Nephron progenitor cell (in vitro differentiated cells): ENCODE measurements at places on chromosomes 13 and 19.

DNA sequence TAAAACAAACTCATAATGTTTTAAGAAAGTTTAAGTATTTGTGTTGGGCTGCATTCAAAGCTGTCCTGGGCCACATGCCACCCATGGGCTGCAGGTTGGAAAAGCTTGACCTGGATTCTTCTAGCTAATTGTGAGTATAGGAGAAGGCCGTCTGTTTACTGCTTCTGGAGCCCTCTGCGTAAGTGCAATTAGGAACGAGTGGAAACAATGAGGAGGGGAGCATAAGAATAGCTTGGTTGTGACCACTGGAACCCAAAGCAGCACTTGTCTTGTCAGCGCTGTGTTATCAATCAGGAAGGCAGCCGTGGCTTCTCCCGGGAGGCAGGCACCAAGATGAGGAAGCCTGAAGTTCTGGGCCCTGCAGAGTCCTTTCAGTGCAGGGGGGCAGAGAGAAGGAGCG, 110.4 kb upstream of the MBNL2 start:
- DNase-seq = no peak

GRCh38 chr19:4524808-4525562, 6.7 kb upstream of the PLIN4 start:
- DNase-seq = peak; percentile 80

- DNase-seq = no peak
These were observed 68.5 kb downstream of the FLT1 start for GRCh38 chr13:28426381-28426780.

- no peak for DNase-seq
These were observed 6.8 kb upstream of the RGL3 start for GRCh38 chr19:11425719-11426457.

- DNase-seq = peak; percentile 65
These were observed 16.5 kb upstream of the CACTIN start for GRCh38 chr19:3642987-3643673.

- no peak for DNase-seq
These were observed 37.6 kb downstream of the KCTD12 start for GRCh38 chr13:76848596-76848995.

DNA sequence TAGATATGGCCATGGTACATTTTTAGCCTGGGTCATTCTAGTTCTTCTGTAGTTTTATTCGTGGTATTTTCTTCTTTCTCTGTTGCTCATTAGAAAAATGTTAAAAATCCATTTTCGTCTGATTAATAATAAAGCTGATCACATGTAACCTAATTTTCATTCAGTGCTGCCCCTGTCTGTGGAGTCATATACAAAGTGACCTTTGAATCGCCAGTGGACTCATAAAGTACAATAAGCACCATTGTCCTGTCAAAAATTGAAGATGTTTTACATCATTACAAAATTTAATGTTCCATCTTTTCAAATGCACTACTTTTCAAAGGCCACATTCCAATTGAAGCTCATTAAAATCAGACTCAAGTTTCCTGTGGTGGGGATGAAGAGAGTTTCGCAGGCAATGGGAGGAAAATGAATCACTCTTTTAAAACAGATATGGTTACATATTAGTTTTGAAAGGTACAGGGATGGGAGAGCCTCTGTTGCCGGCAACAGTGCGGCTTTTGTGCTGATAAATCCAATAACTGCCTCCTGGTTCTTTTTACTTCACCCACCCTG, 205.4 kb downstream of the ZNF536 start:
- no peak for DNase-seq

GRCh38 chr19:38867171-38867780, 10.8 kb downstream of the RINL start:
- no peak for DNase-seq

DNA sequence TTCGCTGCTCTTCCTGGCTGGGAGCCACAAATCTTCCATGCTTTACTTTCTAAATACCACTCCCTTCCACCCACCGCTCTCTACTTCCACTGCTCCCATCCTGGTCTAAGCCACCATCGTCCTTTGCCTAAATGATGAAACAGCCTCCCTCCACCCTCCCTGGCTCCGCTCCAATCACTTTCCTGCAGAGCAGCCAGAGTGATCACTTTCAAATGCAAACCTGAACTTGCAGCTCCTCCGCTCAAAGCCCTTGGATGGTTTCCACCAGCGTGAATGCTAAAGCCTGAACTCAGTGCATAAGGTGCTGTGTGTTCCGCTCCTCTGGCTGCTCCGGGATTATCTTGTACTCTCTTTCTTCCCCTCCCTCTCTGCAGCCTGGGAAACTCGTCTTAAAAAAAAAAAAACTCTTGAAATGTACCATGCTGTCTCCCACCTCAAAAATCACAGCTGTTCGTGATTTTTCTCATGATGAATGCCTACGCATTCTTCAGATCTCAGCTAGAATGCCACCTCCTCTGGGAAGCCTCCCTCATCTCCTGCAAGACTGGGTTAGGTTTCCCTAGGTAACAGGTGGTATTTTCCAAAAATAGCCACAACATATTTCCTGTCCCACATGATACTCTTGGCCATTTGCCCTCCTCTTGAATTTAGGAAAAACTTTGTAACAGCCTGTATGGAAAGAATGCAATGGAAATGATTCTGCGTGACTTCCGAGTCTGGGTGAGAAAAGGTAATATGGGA, 3.7 kb upstream of the SIN3B start:
- DNase-seq = peak; percentile 31

DNA sequence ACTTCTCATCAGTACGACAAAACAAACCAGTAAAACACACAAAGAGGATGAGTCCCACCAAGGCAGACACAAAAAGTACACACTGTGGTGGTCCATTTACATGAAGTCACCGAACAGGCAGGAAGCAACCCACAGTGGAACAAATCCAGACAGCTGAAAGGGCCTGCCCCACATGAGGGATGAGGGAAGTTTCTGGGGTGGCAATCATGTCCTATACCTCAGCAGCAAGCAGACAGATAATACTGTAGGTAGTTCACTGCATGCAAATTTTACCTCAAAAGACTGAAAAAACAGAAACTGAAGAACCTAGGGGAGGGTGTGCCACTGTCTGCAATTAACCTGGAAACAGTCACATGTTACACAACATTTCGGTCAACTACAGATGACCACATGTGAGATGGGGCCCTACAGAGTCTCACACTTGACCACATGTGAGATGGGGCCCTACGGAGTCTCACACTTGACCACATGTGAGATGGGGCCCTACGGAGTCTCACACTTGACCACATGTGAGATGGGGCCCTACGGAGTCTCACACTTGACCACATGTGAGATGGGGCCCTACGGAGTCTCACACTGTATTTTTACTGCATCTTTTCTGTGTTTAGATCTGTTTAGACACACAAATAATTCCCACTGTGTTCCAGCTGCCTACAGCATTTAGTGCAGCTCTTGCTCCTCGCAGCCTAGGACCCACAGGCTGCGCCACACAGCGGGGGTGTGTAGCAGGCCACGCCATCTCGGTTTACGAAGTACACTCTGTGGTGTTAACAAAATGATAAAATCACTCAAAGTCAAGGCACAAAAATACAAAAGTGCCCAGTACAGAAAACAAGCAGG, 22.2 kb downstream of the PCID2 start:
- DNase-seq = no peak

DNA sequence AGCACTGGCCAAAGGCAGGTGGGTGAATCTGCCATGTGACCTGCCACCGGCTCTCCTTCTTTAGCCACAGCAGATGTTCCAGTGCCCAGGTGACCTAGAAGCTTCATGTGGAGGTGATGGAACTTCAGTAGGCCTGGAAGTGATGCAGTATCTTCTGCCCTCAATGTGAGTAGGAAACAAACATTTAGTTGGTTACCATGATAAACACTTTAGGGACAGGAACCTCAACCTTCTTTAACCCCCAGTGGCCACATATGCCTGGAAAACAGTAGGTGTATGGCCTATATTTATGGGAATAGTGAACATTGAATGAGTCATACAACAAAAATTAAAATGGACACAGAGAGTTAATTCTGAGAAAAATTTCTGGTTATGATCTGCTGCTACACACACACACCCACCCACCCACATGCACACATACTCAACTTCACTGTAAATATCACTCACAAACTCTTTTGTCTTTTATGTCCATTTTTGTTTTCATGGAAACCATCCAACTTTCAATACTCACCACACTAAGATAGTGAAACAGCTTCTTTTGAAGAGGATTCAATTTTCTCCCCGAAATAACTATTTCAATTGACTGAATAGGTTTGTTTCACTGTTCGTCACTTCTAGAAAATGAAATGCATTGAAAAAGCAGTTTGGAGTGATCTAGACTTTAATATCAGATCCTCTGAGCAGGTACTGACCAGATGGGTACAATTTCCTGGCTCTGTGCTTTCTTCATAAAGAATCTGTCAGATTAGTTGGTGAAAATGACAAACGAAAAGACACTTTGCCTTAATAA, 97.3 kb downstream of the STARD13 start:
- DNase-seq = no peak

DNA sequence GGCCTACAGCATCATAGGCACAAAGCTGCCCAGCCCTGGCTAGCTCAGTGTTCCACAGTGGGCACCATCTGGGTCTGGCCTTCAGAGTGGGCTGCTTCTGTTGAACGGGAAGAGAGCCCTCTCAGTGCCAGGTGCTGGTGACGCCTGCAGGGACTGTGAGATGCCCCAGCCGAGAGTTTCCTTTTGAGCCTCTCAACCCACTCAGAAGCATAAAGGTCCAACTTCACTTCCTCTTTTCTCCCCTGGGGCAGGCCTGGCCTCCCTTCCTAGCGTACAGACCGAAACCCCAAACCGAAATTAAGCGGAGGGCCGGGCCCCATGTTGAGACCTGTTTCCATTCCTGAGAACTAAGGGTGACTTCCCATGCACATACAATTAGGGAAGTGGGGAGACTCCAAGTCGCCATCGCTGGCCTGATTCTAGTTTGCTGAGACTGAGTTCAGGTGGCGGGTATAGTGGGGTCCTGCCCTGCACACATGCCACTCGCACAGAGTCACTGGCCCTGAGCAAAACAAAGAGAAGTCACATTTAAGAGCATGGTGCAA, 6.9 kb downstream of the RAB8A start:
- no peak for DNase-seq

GRCh38 chr13:39159393-39159792, 121.1 kb downstream of the NHLRC3 start:
- DNase-seq = no peak

GRCh38 chr13:85651440-85651839, 147.8 kb downstream of the SLITRK6 start:
- DNase-seq = no peak
